HT-29 (cell line): ENCODE measurements at places on chromosomes 3 and 15. TPM values are rescaled to one million over a fixed set of nuclear protein-coding genes. Genes with fewer than 3 reads are reported as not detected.

Gene STAC
- not detected in 2 replicates for total RNA-seq

Gene ARGFX
- not detected in 2 replicates for total RNA-seq

- DNase-seq: no peak
These were observed 873.9 kb downstream of the MCTP2 start for GRCh38 chr15:95105229-95105628.

- DNase-seq: peak; percentile 45
These were observed 1.9 kb upstream of the VWA5B2 start for GRCh38 chr3:184227481-184227935.

Gene BNC1
- not detected in 2 replicates for total RNA-seq

- no peak for DNase-seq
These were observed 344.5 kb downstream of the FGF12 start for GRCh38 chr3:192382861-192383260.
